ENCODE measurements at places on chromosomes 1 and 21.

DNA sequence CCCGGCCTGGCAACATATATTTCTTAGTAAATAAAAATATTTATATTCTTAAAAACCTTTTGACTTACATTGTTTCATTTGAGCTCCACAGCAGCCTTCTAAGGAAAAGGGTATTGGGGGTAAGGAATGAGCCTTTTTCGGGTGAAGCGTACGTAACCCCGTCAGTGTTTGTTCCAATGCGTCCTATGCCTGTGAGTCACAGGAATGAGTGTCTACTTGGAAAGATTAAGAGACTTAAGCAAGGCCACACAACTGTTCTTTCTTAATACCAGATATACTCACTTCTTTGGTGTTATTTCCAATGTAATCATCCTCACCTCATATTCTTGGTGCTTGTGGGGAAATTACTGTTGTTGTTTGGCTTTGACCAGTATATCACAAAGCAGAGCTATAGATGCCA lies 22.7 kb downstream of the WDTC1 start:
- DNase-seq, result no peak

DNA sequence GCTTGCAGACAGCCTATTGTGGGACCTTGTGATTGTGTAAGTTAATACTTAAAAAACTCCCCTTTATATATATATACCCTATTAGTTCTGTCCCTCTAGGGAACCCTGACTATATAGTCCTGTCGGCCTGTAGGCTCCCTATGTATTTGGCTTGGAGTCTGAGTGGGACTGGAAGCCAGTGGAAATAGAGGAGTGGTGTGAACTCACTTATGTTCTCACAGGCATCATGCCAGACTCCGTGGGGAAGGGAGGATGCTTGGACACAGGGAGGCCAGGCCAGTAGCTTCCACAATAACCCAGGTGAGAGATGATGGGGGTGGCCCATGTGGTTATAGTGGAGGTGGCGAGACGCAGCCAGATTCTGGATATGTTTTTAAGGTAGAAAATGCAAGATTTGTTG lies 136.7 kb upstream of the SYT6 start:
- no peak for DNase-seq

DNA sequence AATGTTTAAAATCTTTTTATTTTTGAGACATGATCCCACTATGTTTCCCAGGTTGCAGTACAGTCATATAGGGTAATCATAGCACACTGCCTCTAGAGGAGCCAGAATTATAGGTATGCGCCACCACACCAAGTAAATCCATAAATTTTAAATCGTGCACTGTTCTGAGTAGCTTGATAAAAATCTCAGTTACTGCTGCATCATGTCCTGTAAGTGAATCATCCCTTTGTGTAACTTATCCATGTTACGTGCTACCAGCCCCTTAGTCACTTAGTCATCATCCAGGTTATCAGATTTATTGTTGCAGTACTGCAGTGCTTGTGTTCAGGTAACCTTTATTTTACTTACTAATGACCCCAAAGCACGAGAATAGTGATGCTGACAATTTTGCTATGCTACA lies 1770.9 kb downstream of the BRINP3 start:
- no peak for DNase-seq

DNA sequence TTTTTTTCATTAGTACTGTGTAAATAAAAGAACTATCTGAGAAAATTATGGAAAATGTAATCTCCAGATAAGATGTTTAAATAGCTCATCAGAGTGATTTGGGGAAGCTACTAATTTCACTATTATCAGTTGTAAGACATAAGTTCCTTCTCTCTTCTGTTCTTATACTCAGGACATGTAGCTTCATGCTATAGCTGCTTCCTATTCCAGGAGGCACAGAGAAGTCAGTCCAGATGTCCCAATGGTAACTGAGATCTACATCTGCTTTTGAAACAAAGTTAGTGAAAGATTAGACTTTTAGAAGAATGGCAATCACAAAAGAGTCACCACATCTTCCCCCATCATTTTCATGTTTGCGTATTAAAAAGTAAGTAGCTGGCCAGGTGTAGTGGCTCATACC lies 5.6 kb downstream of the MAP3K21 start:
- DNase-seq, result no peak

DNA sequence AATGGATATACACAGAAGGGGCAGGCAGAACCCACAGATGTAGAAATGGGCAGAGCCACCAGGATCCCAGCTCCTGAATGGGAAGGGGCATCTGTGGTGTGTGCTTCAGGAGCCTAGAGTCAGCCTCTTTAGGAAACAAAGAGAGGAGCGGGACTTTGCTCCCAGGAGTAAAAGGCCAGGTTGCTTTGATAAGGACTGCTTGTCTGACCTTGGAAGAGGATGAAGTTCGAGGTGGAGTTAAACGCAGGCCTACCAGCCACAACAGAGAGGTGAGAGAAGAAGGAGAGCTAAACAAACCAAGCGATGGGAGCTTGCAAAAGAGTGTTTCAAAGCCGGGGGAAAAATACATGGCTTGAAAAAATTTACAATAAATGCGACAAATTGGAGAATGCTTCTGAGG lies 49.9 kb upstream of the TMPRSS2 start:
- DNase-seq, result no peak

- DNase-seq, result no peak
These were observed 3.6 kb downstream of the CPLANE2 start for GRCh38 chr1:16233431-16233830.

GRCh38 chr1:61782771-61783170 lies 40.5 kb downstream of the PATJ start:
- DNase-seq, result peak; percentile 10

DNA sequence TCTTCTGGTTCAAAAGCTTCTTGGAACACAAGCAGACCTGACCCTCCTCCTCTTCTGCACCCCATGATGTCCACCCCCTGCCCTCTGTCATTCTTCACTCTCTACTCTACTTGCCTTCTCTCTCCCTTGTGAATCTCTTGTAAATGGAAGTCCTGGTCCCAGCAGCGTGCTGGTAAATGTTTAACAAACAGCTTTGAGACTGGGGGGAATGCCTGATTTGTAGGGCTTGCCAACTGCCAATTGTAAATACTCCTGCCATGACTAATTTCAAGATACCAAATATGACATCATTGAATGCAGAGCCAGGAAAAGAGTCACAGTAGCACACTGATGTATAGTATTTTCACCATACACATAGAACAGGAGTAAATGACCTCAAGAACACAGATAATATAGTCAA lies 40.9 kb upstream of the LRRN2 start:
- DNase-seq, result no peak

GRCh38 chr1:151790940-151791651 lies 796 bp upstream of the TDRKH start:
- DNase-seq, result no peak
